ENCODE measurements at places on chromosomes 7 and 10.

- DNase-seq = peak; percentile 94
These were observed 126.5 kb downstream of the SH2D4B start for GRCh38 chr10:80664071-80664680.

DNA sequence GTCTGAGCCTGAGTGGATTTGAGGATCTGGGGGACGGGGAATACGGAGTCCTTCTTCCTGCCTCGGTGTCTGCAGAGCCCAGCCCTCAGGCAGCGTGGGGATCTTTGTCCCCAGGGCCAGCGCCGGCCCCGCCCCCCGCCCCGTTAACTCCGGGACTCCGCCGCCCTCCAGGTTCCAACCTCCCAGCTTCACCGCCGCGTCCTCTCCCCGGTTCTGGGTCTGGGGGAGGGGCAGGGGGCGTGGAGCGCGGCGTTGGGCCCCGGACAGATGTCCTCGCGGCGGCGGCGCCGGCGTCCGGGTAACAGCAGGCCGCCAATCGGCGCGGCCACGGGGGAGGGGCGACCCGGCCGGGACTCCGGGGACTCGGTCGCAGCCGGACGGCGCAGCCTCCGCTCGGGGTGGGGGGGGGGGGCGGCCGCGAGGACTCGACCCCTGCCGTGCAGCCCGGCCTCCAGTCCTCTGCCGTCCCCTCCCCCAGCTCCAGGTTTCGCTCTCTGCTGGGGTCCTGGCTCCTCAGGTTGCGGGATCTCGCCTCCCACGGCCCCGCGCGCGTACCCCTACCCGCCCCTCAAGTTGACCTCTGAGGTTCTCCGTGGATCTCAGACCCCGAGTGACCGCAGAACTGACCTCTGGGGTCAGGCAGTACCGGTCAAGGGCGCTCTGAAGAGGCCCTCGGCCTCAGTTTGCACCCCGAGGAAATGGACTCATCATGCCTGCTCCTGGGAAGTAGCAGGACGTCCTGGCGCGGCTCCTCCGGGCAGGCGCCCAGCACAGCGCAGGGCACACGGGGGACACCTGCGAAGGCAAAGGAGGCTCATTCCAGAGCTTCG lies 2.3 kb upstream of the ELFN1 start:
- DNase-seq = no peak

GRCh38 chr10:3774814-3775695 lies 10.0 kb downstream of the KLF6 start:
- peak; percentile 62 for DNase-seq

DNA sequence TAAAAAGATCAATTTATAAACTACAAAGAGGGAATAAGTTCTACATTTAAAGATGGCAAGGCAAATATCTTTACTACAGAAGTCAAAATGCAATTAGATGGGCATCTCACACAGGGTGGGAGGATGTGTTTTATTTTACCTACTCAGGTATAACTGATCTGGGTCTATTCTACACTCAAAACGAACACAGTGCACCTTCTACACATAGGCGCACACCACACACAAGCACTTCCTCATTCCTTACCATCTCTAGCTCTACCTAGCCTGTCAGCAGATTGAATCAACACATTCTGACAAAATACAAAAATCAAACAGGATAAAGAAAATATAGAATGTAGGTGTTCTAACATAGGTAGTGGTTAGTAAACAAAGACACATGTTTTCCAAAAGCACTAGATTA lies 64.8 kb downstream of the SGCE start:
- no peak for DNase-seq

DNA sequence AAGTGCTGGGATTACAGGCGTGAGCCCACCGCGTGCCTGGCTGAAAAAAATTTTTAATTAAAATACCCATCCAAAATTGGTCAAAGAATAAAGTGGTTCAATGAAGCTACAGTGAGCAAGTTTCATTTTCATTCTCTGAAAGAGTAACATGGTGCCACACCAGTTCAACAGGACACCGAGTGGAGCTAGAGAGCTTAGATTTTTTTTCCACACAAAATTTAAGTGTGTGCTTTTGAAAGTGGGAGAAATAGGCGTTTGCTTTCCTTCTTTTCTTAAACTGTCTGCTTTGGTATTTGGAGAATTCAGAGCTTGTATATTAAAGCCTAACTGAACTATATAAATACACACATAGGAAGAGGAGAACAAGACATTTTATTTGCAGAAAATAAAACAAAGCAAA lies 43.4 kb downstream of the BPGM start:
- no peak for DNase-seq

- no peak for DNase-seq
These were observed 95.8 kb downstream of the ARHGAP22 start for GRCh38 chr10:48508791-48509772.

GRCh38 chr7:110061387-110061786 lies 1029.5 kb upstream of the LRRN3 start:
- no peak for DNase-seq

DNA sequence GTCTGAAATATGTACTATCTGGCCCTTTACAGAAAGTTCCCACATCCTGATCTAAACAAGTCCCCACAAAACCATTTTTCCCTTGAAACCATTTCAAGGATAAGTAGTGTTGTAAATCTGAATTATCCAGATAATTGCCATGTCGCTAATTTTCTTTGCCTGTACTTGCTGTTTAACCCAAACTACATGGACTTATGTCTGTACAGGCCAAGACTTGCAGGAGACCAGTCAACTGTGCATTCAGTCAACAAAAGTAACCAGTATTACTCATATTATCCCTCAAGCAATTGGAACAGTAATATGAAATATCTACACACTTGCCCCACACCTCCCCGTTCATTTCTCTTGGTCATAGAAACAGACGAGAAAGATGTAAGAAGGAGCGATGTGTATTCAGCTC lies 347.8 kb upstream of the NFE2L3 start:
- DNase-seq = no peak

GRCh38 chr10:83075016-83075814 lies 1064.1 kb upstream of the GHITM start:
- DNase-seq = no peak

GRCh38 chr10:2731940-2732339 lies 335.4 kb upstream of the PFKP start:
- DNase-seq = no peak

DNA sequence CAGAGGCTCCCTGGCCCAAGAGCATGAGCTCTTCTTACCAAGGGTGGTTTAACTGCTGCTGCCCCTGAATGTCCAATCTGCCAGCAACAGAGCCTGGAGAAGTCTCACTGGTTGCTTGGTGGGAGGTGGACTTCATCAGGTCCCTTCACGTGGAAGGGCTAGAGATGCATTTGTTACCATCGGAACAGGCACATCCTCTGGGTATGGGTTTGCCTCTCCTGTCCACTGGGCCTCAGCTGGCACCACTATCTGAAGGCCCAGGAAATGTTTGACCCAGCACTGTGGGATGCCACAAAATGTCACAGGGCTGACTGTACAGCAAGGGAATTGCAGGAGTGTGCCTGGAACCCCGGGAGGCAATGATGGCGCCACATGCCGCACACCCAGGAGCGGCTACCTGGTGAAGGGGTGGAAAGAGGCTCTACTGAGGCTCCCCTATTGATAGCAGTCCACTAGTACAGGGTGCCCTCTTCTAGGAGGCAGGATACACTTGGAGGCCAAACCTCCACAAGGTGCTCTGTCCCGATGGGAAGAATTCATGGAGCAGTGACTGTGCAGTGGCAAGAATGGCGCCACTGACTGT lies 603.1 kb upstream of the MGMT start:
- no peak for DNase-seq

- DNase-seq = no peak
These were observed 377.6 kb upstream of the MYO3A start for GRCh38 chr10:25556457-25556856.

DNA sequence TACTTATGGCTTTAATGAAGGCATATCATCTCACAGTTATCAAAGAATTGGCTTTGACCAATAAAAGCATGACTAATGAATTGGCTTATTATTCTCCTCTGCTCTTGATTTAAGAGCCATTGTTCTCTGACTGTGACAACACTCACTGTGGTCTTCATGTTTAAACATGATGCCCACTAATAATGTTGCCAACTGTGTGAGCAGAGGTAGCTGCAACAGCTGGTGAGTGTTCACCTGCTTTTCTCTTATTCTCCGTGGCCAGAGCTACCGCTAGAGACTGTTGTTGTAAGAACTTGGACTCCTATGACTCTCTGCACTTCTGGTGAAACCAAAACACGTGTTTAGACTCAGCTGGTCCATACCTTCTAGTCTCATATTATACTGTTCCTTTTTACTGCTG lies 335.9 kb downstream of the XPNPEP1 start:
- DNase-seq = no peak

- DNase-seq = no peak
These were observed 139.8 kb upstream of the RSU1 start for GRCh38 chr10:16957038-16957437.

GRCh38 chr7:98240961-98241673 lies 10.9 kb downstream of the TECPR1 start:
- peak; percentile 69 for DNase-seq
